ENCODE measurements at places on chromosomes 4 and X. TPM values are rescaled to one million over a fixed set of nuclear protein-coding genes. Genes with fewer than 3 reads are reported as not detected.

Gene AGA
- total RNA-seq: 21.5 TPM

Gene OPRPN
- total RNA-seq: not detected

Gene AIFM1
- total RNA-seq: 35.9 TPM

Gene PIR
- total RNA-seq: 2.4 TPM

Gene PABPC1L2A
- not detected for total RNA-seq

GRCh38 chr4:159048166-159048886 lies 54.6 kb upstream of the RAPGEF2 start:
- no peaks in the 10 kb centered on the region for H3K36me3 ChIP-seq
- no peak for DNase-seq
- no peak overlapping the region for H3K27ac ChIP-seq
- H3K4me3 ChIP-seq: no peak overlapping the region
- H3K27me3 ChIP-seq: peaks cover 2% of the 10 kb centered on the region
- H3K4me1 ChIP-seq: peaks cover 8% of the 10 kb centered on the region

GRCh38 chrX:47214435-47215077 lies 3.9 kb upstream of the CDK16 start:
- no peak overlapping the region for H3K27ac ChIP-seq
- DNase-seq: no peak
- peaks cover 20% of the 10 kb centered on the region for H3K36me3 ChIP-seq
- H3K27me3 ChIP-seq: no peaks in the 10 kb centered on the region

DNA sequence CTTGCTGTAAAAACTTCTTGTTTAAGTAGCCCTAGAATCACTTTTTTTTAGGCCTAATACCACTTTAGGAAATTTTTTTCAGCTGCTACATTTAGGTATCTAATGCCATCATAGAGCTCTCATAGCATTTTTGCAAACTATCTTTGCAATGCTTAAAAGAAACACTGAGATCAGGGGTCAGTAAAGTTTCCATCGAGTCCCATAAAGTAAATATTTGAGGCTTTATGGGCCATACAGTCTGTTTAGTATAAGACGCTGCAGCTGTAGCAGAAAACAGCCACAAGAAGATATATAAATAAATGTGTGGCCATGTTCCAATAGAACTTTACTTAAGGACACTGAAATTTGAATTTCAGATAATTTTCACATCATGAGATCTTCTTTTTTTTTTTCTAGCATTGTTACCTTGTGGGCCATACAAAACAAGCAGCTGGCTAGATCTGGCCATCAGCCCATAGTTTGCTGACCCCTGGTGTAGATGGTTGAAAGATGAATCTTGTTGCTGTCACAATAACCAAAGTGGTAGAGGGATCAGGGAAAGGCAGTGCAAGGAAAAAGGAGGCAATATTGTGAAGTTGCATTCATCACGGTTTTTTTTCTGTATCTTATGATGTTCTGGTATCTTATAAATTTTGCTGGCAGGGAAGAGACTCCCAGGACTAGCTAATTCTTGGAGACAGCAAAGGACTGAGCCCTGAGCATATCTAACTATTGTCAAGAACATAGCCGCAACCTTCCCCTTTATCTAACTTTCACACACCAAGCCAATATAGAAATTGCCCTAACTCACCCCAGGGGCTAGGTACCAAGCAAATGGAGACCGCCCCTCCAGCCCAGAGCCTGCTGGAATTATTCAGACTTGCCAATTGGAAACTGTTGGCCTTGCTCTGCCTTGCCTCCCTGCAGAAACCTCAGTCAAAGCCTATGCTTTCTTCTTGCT lies 46.6 kb downstream of the RASGEF1B start:
- peaks cover 11% of the 10 kb centered on the region for H3K36me3 ChIP-seq
- peaks cover 3% of the 10 kb centered on the region for H3K4me1 ChIP-seq
- H3K4me3 ChIP-seq: no peak overlapping the region
- H3K27me3 ChIP-seq: no peaks in the 10 kb centered on the region

DNA sequence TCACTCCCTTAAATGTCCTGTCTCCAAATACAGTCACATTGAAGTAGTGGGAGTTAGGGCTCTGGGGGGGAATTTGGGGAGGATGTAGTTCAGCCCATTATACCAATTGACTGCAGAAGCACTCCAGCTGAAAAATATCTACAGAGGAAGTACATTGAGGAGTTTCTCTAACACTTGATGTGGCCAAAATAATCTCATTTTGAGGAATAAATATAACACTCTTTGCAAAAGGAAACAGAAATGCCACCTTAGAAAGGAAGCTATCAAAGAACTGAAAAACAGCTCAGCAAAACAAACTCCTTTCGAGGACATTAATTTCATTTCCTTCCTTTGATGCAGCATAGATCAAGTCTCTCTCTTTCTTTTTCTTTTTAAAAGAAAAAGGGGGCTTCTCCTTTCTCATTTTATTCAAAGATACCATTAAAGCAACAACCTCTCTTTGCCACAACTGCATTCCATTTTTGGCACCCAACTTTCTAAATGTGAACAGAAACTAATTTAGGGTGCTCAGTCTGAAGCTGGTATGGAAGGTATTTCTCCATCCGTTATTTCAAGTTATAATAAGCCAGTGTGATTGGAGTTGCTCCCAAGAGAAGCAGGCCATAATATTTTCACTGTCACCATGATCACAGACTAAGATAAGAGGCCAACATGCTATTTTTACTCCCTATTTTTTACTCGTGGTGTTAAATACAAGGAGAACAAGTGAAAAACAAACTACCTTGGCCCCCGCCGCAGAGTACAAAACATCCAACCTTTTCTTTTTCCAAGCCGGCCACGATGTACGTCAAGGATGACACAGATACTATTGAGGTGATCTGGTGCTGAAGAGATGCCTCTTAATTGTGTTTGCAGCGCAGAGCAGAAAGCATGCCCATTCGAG lies 230.4 kb upstream of the GATB start:
- peaks cover 4% of the 10 kb centered on the region for H3K27me3 ChIP-seq
- peaks cover 33% of the 10 kb centered on the region for H3K4me1 ChIP-seq
- peaks cover 11% of the 10 kb centered on the region for H3K36me3 ChIP-seq
- peak overlapping the region; percentile 46 for H3K4me3 ChIP-seq

DNA sequence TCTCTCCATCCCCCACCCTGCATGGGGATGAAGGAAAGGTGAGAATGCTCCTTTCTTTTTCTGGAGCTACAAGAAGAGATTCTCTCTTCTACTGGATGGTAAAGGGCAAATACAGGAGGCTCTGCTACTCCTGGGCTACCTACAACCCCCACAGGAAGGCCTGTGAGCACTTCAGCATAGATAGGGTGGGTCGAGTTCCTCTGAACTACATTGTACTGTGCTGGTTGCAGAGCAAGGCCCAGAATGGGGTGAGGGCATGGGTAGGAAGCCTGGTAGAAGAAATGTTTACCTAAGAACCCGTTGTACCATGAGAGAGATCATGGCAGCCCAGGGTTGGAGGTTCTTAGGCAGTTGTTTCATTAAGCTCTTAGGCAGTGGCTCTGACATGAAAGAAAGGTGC lies 510.4 kb downstream of the MID1IP1 start:
- no peaks in the 10 kb centered on the region for H3K27me3 ChIP-seq
- peaks cover 5% of the 10 kb centered on the region for H3K36me3 ChIP-seq
- DNase-seq: no peak
- peaks cover 30% of the 10 kb centered on the region for H3K4me1 ChIP-seq

- peaks cover 6% of the 10 kb centered on the region for H3K27me3 ChIP-seq
- no peaks in the 10 kb centered on the region for H3K36me3 ChIP-seq
- H3K27ac ChIP-seq: no peak overlapping the region
- H3K4me1 ChIP-seq: no peaks in the 10 kb centered on the region
Measured at GRCh38 chr4:169283114-169283509, 12.4 kb upstream of the SH3RF1 start.

- H3K4me1 ChIP-seq: peaks cover 3% of the 10 kb centered on the region
- H3K27me3 ChIP-seq: no peaks in the 10 kb centered on the region
- no peaks in the 10 kb centered on the region for H3K36me3 ChIP-seq
- H3K4me3 ChIP-seq: no peak overlapping the region
- H3K27ac ChIP-seq: no peak overlapping the region
Measured at GRCh38 chr4:89067417-89067816, 10.4 kb upstream of the FAM13A start.

GRCh38 chrX:30935985-30936384 lies 46.9 kb upstream of the TAB3 start:
- DNase-seq: no peak
- H3K4me3 ChIP-seq: no peak overlapping the region
- no peaks in the 10 kb centered on the region for H3K4me1 ChIP-seq
- H3K27ac ChIP-seq: no peak overlapping the region
- no peaks in the 10 kb centered on the region for H3K36me3 ChIP-seq
- H3K27me3 ChIP-seq: no peaks in the 10 kb centered on the region

GRCh38 chr4:171785388-171785787 lies 27.8 kb upstream of the GALNTL6 start:
- no peak overlapping the region for H3K27ac ChIP-seq
- DNase-seq: no peak
- H3K4me3 ChIP-seq: no peak overlapping the region

GRCh38 chrX:41377624-41378023 lies 43.7 kb downstream of the DDX3X start:
- H3K27ac ChIP-seq: no peak overlapping the region
- H3K4me3 ChIP-seq: no peak overlapping the region
- no peaks in the 10 kb centered on the region for H3K36me3 ChIP-seq
- no peaks in the 10 kb centered on the region for H3K4me1 ChIP-seq

GRCh38 chr4:141314627-141315026 lies 93.9 kb downstream of the ZNF330 start:
- H3K27me3 ChIP-seq: peaks cover 21% of the 10 kb centered on the region
- H3K4me3 ChIP-seq: no peak overlapping the region
- DNase-seq: no peak
- H3K27ac ChIP-seq: no peak overlapping the region

DNA sequence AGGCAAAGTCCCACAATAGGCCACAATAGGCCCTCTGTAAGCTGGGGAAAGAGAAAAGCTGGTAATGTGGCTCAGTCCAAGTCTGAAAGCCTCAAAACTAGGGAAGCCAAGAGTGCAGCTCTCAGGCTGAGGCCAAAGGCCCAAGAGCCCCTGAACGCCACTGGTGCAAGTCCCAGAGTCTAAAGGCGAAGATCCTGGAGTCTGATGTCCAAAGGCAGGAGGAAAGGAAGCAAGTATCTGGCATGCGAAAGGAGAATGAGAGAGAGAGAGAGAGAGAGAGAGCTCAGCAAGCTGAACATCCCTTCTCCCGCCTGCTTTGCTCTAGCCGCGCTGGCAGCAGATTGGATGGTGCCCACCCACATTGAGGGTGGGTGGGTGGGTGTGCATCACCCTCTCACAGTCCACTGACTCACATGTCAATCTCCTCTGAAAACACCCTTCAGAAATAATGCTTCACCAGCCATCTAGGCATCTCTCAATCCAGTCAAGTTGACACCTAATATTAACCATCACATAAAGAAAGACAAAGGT lies 30.9 kb upstream of the ELF2 start:
- H3K27ac ChIP-seq: no peak overlapping the region
- H3K4me1 ChIP-seq: peaks cover 2% of the 10 kb centered on the region
- H3K36me3 ChIP-seq: peaks cover 2% of the 10 kb centered on the region
- no peak for DNase-seq

- no peaks in the 10 kb centered on the region for H3K4me1 ChIP-seq
- H3K36me3 ChIP-seq: no peaks in the 10 kb centered on the region
- H3K27ac ChIP-seq: no peak overlapping the region
- DNase-seq: no peak
Measured at GRCh38 chrX:105191878-105192277, 28.6 kb downstream of the TEX13A start.

DNA sequence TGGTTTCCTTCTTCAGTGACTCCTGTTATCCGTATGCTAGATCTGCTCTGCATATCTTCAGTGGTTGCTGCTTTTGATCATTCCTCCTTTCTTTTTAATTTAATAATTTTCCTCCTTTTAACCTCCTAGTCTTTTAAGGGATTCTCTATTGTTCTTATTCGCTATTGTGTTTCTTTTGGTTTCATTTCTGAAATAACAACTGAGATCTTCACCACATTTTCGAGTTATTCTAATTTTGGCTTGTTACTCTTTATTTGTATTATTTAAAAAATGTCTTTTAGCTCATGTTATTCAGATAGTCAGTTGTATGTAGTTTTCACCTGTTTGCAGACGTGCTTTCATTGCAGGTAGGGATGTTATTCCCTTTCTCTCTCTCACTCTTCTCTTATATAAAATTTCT lies 24.9 kb downstream of the IGFBP7 start:
- H3K36me3 ChIP-seq: no peaks in the 10 kb centered on the region
- no peak overlapping the region for H3K27ac ChIP-seq
- H3K4me1 ChIP-seq: no peaks in the 10 kb centered on the region
- no peak overlapping the region for H3K4me3 ChIP-seq
- H3K27me3 ChIP-seq: peaks cover 17% of the 10 kb centered on the region

All from activated naive CD8-positive, alpha-beta T cell treated with anti-CD3 and anti-CD28 coated beads, Interleukin-2, amount 10 ng/mL, durations not matched to agents 7 days and 5 days (primary cell).